ENCODE measurements at places on chromosomes 7 and 10.

DNA sequence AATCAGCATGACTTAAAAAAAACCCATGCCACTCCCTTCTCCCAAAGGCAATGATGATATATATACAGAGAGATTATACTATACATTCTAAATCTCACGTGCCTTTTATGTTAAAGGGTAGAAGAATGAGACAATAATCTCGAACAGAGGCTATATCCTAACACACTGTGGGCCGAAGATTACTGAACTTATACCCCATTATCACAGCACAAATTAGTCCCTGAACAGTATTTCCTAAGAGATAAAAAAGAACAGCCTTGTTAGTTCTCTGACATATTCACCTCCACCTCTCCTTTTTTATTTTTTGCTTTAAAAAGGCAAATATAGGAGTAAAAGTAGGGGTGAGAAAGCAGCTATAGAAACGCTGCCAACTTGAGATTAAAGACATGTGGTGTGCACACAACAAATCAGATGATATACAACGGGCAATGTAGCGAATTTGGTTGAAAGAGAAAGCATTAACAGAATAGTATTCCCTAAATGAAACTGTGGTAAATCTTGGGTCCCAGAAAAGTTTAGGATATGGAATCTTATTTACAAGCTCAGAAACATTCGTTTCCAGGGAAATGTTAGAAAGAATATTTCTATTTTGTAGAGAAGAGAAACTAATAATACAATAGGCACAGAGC is 69.5 kb downstream of the JMJD1C start:
- no peak for DNase-seq

DNA sequence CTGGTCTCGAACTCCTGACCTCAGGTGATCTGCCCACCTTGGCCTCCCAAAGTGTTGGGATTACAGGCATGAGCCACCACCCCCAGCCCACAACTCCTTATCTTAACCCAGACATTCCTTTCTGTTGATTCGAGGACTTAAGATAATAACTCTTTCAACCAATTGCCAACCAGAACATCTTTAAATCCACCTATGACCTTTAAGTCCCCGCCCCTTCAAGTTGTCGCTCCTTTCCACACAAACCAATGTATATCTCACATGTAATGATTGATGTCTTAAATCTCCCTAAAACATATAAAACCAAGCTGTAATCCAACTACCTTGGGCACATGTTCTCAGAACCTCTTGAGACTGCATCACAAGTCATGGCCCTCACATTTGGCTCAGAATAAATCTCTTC is 7.8 kb upstream of the ANKRD2 start:
- DNase-seq: no peak

DNA sequence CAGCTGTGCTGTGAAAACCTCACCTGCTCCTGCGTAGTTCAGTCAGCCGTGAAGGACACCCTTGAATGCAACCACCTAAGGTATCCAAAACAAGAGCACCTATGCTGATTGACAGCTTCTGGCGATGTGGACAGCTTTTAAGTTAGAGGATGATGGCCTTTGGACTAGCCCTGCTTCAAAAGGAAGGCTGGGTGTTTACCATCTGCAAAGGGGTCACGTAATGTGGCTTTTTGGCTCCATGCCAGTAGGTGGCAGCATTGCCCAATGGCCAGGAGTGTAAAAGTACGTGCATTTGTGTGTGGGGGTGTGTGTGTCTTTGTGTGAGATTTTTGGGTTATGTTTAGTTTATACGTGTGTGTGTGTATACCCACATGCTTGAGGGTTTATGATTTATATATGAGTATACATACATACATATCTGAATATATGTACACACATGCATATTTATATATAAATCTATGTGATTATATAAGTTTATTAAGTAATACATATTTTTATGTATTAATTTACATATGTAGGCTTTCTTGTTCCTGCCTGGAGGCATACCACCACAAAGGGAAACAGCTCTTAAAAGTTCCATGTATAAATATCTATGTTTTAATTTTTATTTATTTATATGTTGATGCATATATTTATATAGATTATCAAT is 236.3 kb upstream of the ANKRD30A start:
- peak; percentile 67 for DNase-seq

- DNase-seq: no peak
These were observed 92.2 kb downstream of the EGFR start for GRCh38 chr7:55110993-55111361.

GRCh38 chr10:123665491-123666286 is 466 bp upstream of the GPR26 start:
- DNase-seq: no peak

DNA sequence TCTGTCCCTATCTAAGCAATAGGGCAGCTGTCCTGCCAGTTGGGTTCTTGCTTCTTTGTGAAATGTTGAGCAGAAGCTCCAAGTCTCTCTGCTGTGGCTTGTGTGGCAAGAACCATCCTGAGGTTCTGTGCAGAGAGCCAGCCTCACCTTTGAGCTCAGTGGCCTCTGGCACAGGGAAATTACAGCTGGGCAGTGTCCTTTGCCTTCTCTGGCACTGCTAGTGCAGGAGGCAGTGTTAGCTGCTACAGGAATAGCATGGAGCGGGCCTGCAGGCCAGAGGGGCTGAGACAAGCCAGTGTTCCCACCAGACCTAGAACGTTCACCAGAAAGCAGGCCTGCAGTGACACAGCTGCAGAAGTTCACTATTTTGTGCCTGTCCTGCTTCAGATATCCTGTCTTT is 1.8 kb downstream of the PRXL2A start:
- DNase-seq: no peak

DNA sequence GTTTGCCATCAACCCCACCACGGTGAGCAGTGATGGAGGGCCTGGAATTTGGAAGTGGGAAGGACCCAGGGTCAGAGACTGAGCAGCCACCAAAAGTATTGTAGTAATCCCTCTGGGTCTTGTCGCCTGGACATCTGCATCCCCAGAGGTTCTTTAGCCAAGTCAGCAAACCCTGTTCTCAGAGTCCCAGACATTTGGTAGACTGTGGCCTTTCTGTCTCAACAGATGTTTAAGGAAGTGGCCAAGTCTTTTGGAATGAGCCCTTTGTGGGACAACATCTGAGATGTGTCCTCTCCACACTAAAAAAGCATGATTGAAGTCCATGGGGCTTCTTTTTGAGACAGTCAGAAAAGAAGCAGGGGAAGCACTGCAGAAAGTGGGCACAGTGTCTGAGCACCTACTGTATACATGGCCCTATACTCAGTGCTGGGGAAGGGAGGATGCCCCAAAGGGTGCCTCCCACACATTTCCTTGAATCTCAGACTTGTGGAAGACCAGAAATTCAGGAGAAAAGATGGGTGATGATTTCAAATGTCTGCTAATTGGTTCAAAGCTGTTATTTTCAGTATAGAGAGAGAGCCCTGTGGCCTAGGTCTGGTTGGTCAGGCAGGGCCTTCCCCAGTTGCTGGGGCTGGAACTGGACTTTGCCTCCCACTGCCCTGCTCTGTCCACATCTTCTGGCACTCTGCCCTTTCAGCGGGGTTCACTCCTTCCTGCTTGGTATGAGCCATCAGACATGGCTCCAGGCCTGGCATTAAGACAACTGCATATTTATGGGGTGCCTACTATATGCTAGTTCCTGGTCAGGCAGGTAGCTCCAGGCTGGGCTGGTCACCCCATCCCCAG is 26.5 kb upstream of the VSIR start:
- no peak for DNase-seq

GRCh38 chr10:21488246-21488956 is 37.1 kb downstream of the SKIDA1 start:
- DNase-seq: no peak

- peak; percentile 79 for DNase-seq
These were observed 20.2 kb upstream of the INSIG1 start for GRCh38 chr7:155277385-155277994.

DNA sequence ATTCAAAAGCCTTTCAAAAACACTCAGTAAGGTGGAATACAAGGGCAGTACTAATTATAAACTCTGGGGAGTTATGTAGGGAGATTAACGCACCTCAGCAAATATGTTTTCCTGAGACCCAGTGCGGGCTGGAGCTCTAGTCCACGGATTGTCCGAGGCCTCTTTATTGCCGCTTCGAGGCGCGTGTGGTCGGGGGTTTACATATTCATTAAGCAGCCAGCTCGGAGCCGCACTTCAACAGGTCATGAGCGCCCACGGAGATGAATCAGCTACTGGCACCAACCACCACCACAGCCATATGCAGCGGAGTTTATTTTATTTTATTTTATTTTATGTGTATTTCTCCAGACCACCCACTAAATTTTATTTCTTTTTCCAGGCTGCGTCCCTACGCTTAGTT is 195.9 kb upstream of the ADARB2 start:
- DNase-seq: no peak

DNA sequence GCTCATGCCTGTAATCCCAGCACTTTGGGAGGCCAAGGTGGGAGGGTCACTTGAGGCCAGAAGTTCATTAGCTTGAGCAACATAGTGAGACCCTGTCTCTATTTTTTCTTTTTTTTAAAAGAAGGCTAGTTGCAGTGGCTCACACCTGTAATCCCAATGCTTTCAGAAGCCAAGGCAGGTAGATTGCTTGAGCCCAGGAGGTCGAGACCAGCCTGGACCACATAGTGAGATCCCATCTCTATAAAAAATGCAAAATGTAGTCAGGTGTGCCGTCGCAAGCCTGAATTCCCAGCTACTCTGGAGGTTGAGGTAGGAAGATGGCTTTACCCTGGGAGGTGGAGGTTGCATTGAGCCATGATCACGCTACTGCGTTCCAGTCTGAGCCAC is 7.5 kb downstream of the NYAP1 start:
- DNase-seq: no peak

- DNase-seq: no peak
These were observed 264.9 kb downstream of the EXOC4 start for GRCh38 chr7:133517766-133518165.

GRCh38 chr10:822197-822596 is 109.3 kb downstream of the LARP4B start:
- DNase-seq: no peak

GRCh38 chr10:97109547-97109946 is 76.2 kb downstream of the SLIT1 start:
- no peak for DNase-seq

- no peak for DNase-seq
These were observed 647.2 kb downstream of the GRM8 start for GRCh38 chr7:126605553-126605952.

DNA sequence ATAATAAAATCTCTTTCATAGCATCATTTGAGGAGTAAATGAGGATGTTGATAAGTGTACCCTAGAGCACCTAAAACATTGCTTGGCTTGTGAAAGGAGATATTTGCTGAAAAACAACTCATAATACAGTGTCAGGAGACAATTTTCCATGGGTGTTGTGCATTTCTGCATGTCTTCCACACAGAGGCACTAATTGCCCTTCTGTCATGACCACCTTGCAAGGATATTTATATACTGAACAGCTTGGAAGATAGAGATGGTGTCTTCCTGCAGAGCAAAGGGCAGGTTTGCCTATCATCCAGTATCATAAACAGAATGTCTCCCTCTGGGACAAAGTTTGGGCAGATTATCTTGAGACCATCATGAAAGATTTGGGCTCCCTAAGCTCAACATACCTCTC is 495.2 kb upstream of the LRRN3 start:
- DNase-seq: peak; percentile 1

- no peak for DNase-seq
These were observed 112.2 kb upstream of the HGF start for GRCh38 chr7:81882086-81882485.

GRCh38 chr7:150567169-150567568 is at the start of gene GIMAP4:
Gene GIMAP4, plus strand, starts transcription at chr7:150567390. Its CDS starts 2,512 bp downstream, at chr7:150569902.
- peak; percentile 53 for DNase-seq

DNA sequence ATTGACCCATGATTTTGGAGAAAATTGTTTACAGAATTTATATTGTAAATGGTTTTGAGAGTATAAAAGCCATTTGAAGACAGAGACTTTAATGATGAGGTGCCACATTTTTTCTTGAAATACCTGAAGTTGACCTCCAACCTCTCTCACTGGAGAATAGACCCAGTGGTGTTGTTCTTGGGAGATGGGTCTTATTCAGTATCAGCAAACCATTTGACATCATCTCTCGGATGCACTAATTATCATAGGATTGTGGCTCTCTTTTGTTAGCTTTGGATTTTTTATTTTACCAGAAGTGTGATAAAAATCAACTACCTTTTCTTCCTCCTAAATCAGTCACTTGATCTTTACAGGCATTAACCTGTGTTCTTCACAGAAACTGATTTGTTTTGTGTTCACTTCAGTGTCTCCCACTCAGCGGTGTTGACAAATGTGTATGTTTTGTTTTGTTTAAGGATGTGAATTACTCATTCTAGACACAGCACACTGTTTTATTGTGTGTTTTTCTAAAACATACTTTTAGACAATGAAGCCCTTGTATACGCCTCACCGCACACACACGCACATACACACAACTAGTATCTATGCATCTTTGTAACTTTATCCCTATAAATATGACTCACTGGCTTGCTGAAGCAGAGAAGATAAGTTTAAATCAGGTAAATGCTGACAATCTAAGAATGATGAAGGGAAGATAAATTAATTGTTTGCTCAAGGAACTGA is 455.6 kb downstream of the INHBA start:
- DNase-seq: no peak

DNA sequence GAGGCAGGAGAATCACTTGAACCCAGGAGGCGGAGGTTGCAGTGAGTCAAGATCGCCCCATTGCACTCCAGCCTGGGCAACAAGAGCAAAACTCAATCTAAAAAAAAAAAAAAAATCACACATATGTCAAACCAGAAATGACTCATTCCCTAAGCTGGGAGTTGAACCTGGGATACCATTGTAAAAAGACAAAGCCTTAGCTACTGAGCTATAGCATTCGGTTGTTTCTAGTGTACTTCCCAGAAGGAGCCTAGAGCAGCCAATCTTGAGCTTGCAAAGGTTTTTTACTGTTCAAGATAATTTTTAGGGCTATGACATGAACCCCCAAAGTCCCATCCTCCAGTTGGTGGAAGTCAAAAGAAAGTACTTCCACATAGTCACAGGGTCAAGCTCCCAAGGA is 87.9 kb downstream of the ZNF467 start:
- DNase-seq: no peak

- no peak for DNase-seq
These were observed 196.3 kb downstream of the DNAJC1 start for GRCh38 chr10:21807180-21807579.

GRCh38 chr7:139683137-139683921 is 94.5 kb downstream of the HIPK2 start:
- peak; percentile 84 for DNase-seq

- no peak for DNase-seq
These were observed 19.0 kb upstream of the CAPZA2 start for GRCh38 chr7:116843378-116843777.

DNA sequence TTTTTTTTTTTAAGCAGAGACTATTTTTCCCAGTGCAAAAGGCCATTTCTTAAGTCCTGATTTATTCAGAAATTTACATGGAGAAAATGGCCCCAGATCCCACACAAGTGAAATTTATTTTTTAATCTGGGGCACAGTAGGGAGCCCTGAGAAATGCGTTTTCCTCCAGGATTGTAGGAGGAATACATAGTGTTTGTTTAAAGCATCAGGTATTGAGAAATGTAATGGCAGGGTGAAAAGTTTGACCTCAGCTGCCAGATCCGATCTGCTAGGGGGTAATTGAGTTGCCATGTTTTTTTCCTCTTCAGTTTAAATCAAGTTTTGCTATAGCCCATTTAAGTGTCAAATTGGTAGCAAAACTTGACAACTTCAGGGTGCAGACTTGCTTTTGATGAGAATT is 110.0 kb downstream of the LRMDA start:
- no peak for DNase-seq

GRCh38 chr7:102119213-102119651 is 167.4 kb upstream of the SH2B2 start:
- DNase-seq: no peak

- DNase-seq: no peak
These were observed 33.0 kb upstream of the PLXNA4 start for GRCh38 chr7:132609222-132609621.

GRCh38 chr10:48652344-48652743 is 32.3 kb upstream of the WDFY4 start:
- no peak for DNase-seq

GRCh38 chr10:42482411-42482810 is 156.0 kb downstream of the ZNF33B start:
- DNase-seq: no peak
